Ammon's horn (tissue), 1 donor: ENCODE measurements at places on chromosomes 11 and 22.

- DNase-seq = peak; percentile 77
Observed at GRCh38 chr11:132042296-132042695, 671.9 kb downstream of the NTM start.

DNA sequence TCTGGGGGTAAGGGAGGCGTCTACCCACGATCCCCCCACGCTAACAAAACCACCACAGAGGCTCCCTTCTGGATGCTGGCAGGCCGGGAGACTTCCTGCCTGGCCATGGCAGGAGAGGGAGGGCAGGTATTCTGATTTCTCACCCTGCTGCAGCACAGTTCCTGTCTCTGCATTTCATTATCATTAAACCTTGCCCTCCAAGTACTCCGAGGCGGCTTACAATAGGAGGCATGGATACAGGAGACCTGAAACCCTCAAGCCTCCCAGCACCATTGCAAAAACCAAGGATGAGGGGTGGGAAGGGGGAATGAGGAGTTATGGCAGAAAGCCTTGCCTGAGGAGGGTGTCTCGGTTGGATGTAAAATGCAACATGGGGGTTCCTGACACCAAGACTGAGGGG lies 44.1 kb upstream of the MN1 start:
- DNase-seq = no peak

DNA sequence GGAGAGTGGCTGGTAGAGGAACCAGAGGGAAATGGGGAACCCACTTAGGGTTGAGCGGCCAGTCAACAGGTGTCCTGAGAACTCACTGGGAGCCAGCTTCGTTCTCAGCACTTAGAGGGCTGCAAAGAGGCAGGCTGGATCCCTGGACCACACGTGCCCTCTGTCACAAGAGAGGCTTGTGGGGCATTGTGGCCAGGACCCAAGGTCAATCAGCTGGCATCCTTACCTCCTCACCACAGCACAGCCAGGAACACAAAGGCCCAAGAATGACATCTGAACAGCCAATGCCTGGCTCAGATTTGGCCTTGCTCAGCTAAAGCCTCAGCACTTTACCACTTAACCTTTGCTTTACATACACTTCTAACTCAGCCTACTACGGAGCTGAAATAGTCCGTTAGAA lies 7.4 kb downstream of the MAPK8IP1 start:
- DNase-seq = no peak

DNA sequence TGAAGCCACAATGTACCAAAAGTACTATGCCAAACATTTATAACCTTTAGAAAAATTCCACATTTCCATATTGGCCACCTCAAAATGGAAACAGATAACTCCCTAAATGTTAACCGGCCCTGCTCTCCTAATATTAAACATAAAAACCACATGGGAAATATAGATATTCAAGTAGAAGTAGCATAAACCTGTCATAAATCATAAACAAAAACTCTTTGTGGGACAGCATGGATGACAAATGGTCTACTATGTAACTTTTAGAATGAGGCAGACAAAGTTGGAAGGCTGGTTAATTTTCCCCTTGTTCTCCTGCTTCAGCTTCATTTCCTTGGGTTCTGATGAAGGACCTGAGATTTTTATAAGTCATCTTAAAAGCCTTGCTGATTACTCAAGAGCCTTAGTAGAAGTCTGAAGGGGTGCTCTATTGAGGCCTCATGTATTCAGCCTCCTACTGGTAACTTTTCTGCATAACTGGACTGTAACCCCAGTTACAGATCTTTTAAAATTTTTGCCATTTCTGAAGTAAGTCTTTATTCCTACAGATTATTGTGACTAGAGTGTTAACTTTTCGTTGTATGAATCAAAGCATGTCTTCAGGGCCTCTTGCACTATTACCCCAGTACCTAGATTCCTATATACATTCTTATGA lies 116.4 kb downstream of the STIM1 start:
- no peak for DNase-seq

- DNase-seq = no peak
Observed at GRCh38 chr11:98194611-98195010, 826.1 kb upstream of the CNTN5 start.

- DNase-seq = no peak
Observed at GRCh38 chr11:76269661-76270261, 63.5 kb upstream of the WNT11 start.

- DNase-seq = no peak
Observed at GRCh38 chr11:32210556-32210955, 119.7 kb downstream of the RCN1 start.

DNA sequence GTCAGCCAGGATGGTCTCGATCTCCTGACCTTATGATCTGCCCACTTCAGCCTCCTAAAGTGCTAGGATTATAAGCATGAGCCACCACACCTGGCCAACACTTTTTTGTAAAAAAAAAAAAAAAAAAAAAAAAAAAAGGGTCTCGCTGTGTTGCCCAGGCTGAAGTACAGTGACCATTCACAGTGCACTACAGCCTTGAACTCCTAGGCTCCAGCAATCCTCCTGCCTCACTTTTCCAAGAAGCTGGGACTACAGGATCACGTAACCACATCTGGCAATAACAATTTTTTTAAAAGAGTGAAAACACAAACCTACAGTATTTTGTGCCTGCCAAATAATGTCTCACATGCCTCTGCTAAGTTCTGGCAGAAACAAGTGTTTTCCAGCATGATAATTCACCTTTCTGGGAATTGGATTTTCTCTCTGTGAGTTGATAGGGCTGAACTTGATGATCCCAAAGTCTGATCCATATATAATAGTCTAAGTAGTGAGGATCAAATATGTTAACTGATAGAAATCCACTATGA lies 30.6 kb downstream of the ADORA2A start:
- DNase-seq = no peak

DNA sequence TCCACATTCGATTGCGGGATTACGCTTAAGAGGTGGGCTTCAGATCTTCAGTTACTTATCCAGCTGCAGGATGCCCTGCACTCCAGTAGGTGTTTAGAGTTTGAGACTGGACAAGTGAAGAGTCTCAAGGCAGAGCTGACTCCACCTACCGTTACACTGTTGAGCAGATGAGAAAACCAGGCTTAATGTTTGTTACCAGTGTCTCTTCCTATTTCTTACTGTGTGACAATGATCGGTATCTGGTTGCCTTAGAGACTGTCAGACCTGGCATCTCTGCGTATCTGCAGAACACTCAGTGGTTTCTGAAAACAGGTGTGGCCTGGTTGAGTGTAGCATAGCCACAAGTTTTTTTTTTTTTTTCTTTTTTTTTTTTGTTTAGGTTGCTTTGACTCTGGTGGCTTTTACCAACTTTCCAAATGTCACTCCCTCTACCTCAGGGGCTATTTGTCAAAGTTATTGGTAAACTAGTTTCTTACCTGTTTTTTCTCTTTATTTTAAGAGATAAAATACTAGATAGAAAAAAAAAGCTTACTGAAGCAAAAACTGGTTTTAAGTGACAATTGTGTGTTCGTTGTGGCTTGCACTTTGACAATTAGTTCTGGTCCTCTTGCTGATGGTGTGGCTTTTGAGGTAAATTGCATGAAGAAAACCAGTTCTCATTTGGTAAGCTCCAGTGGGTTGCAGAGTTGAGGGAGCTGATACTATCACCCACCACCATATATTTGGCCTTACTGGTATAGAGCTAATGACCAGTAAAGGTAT lies 284.8 kb downstream of the ETS1 start:
- DNase-seq = no peak

DNA sequence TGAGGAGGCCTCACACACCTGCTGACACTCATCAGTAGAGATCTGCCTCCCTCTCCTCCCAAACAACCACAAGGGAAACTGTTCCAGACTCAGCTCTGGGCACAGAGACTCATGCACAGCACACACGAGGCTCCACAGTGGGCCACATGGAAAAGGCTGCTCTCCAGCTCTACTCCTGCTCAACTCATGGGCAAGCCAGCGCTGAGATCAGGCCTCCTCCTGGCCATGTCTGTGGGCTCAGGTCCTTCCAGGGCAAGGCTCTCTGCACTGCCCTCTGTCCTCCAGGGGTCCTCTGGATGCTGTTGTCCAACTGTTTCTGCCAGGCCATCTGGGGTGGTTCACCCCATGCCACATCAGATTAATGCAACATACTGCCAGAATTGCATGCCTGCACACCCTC lies 46.0 kb downstream of the PLEKHA7 start:
- DNase-seq = no peak

GRCh38 chr11:117863383-117863782 lies 13.1 kb downstream of the FXYD6 start:
- DNase-seq = no peak

DNA sequence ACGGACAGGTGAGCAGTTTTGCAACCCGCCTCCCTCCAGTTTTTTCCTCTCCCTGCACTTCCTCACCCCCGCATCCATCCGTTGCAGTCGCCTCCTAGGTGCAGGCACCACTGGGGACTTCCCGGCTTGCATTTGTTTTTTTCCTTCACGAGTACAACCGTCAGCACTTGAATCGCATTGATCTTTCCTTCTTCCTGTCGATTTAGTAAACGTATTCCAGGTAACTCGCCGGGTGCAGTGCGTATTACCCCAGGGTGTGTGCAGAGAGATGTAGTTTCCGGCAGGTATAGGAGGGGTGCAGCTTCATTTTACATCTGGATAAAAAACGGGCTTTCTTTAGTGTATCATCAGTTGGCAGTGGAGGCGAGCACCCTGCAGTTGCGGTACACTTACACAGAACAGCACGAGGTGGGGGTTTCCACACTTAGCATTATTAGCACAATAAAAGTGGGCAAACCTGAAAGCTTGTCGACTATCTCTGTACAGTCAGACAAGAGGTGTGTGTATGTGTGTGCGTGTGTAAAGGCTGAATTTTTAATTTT lies at the start of gene SORL1-AS1:
Gene SORL1-AS1, minus strand, starts transcription at position 359 of the 542 bp plus-strand sequence.
- peak; percentile 27 for DNase-seq

DNA sequence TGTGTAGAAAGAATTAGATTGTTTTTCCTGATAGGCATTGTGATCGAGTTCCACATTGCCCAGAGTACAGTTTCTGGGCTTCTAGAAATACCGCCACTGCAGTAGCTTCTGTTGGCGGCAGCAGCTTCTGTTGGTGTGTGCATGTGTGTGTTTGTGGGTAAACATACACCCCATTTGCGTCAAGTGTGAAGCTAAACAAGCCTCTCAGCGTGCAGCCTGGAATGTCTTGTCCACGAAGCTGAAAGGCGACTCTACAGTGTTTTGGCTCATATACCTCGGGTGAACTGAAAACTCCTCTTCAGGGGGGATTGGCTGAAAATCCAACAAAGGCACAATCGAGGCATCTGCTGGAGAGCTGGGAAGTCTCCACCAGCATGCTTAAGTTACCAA lies 112.0 kb upstream of the E2F8 start:
- no peak for DNase-seq

GRCh38 chr11:80379620-80380278 lies 938.9 kb upstream of the TENM4 start:
- DNase-seq = no peak

GRCh38 chr11:100929377-100929776 lies 200.2 kb downstream of the PGR start:
- no peak for DNase-seq

GRCh38 chr11:122137078-122137793 lies 21.2 kb upstream of the BLID start:
- DNase-seq = no peak

GRCh38 chr11:70860888-70861287 lies 391.5 kb downstream of the SHANK2 start:
- no peak for DNase-seq

DNA sequence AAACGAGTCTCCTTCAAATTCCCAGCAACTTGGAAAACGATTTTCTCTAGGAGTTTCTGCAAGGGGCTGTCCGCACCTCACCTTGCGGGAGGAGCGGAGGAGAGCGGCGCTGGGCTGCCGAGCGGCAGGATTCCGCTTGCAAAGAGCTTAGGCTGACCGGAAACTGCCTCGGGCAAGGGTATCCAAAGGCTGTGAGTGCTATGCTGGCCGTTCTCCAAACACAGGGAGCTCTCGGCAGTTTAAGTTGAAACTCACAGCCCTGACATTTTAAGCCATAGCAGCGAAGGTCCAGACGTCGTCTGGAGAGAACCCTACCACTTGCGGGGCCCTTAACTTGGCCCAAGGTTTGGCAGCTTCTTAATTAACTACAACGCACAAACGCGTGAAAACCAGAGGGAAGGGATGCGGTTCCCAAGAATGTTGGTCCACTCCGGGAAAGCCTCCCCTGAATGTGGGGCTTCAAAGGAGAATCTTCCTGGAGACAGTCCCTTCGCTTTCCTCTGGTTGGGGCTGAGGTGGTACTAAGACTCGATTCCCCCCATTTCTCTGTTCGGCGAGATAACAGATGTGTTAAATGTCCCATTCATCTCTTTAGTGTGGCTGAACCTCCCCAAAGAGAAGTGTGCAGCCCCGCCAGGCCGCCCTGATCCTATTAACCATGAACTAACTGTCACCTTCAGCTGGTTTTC lies 1.1 kb upstream of the DBX1 start:
- DNase-seq = no peak

DNA sequence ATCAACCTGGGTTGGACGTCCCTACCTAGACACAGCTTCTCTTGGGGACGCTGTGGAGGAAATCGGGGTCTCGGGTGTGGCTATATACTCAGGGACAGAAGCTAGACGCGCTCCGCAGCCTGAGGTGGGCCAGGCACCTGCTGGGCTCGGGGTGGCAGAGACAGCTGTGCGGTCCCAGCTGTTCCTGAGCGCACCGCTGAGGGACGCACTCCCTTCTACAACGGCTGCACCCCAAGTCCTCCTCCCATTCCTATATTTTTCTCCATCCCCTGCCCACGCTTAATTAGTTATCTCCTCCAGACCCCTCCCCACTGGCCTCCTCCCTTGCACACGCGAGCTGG lies 188 bp upstream of the MTNR1B start:
- DNase-seq = no peak

DNA sequence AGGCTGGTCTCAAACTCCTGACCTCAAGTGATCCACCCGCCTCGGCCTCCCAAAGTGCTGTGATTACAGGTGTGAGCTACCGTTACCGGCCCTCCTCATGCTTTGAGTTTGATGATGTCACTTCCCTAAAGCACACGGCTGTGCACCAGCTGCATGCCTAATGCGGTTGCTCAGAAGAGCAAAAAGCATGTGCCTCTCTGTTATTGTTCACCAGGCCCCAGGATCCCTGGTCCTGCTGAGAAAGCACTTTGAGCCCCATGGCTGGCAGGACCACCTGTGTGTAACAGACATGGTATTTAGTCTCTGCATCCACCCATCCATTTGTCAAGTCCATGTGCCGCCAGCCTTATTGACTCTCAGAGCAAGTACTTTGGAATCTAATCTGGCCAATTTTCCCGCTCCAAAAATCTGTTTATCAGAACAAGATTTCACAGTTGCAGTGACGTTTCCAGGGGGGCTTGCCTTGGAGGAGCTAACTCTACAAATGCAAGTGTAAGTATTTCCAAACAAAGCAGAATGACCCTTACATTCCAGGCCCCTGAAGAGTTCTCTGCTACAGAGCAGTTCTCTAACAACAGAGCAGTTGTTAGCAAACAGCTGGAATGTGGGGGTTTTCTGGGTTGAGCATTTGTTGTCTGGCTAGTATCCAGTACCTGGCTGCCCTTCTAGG lies 89.4 kb downstream of the LDLRAD3 start:
- DNase-seq = no peak

DNA sequence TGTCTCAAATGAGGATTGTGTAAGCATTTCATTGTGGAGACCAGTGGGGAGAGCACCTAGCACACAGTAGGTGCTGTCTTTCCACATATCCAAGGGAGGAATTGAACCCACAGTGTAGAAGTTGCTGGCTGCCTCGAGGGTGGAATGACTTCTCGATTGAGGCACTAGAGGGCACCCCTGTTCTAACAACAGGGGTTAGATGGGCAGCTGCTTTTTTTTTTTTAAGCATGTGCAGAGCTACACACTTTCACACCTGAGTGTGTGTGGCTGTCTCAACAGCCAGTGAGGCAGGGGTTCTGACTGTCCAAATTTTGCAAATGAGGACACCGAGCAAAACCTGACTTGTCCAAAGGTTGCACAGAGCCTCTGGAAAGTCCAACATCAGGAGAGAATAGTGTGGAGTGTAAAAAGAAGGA lies 118.2 kb upstream of the CRYBB3 start:
- DNase-seq = no peak

- DNase-seq = no peak
Observed at GRCh38 chr11:114796954-114797721, 118.8 kb downstream of the NXPE2 start.
